ENCODE measurements at places on chromosomes 3 and 15.

- H3K4me1 ChIP-seq: no peaks in the 10 kb centered on the region
- no peaks in the 10 kb centered on the region for H3K36me3 ChIP-seq
- no peak overlapping the region for H3K4me3 ChIP-seq
- H3K27ac ChIP-seq: no peak overlapping the region
Measured at GRCh38 chr3:194745422-194746184, 59.9 kb downstream of the FAM43A start.

GRCh38 chr3:114721864-114722263 is 425.2 kb downstream of the ZBTB20 start:
- no peak for DNase-seq
- H3K36me3 ChIP-seq: no peaks in the 10 kb centered on the region
- H3K4me3 ChIP-seq: no peak overlapping the region
- no peak overlapping the region for H3K27ac ChIP-seq
- H3K4me1 ChIP-seq: no peaks in the 10 kb centered on the region
- H3K27me3 ChIP-seq: no peaks in the 10 kb centered on the region

DNA sequence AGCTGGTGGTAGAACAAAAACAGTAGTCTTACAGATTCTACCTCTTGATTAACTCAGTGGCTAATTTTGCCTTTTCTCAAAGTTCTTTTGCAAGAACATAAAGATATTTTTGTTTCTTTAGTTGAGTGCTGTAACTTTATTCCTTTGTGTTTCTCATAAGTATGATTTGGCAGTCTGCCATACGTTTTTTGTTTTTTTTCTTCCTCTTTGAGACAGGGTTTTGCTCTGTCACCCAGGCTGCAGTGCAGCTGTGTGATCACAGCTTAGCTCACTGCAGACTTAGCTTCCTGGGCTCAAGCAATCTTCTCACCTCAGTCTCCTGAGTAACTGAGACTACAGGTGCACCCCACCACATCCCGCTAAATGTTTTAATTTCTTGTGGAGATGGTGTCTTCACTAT is 22.4 kb downstream of the B3GNT5 start:
- no peaks in the 10 kb centered on the region for H3K4me1 ChIP-seq
- no peak for DNase-seq
- H3K36me3 ChIP-seq: no peaks in the 10 kb centered on the region
- H3K27me3 ChIP-seq: no peaks in the 10 kb centered on the region

- no peaks in the 10 kb centered on the region for H3K4me1 ChIP-seq
- no peak for DNase-seq
- H3K36me3 ChIP-seq: no peaks in the 10 kb centered on the region
Measured at GRCh38 chr3:51198477-51198876, 186.6 kb upstream of the MANF start.

DNA sequence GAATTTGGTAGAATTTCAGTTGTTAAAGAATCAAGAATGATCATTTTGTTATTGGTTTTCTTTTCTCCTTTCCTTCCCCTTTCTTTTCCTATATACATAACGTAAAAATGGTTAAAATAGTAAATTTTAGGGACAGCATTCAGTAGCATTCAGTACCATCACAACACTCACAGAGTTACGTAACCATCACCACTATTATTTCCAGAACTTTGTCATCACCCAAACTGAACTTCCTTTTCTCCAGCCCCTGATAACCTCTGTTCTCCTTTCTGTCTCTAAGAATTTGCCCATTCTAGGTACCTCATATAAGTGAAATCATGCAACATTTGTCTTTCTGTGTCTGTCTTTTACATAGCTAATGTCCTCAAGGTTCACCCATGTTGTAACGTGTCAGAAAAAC is 165.3 kb downstream of the AKAP13 start:
- peaks cover 42% of the 10 kb centered on the region for H3K4me1 ChIP-seq
- no peak for DNase-seq
- no peaks in the 10 kb centered on the region for H3K36me3 ChIP-seq
- H3K27ac ChIP-seq: no peak overlapping the region

GRCh38 chr15:34808016-34808415 is 12.7 kb upstream of the ACTC1 start:
- no peak for DNase-seq
- H3K27ac ChIP-seq: no peak overlapping the region
- peaks cover 11% of the 10 kb centered on the region for H3K4me1 ChIP-seq
- H3K4me3 ChIP-seq: no peak overlapping the region

- H3K27ac ChIP-seq: no peak overlapping the region
- DNase-seq: no peak
- H3K36me3 ChIP-seq: no peaks in the 10 kb centered on the region
- no peaks in the 10 kb centered on the region for H3K4me1 ChIP-seq
- no peaks in the 10 kb centered on the region for H3K27me3 ChIP-seq
- no peak overlapping the region for H3K4me3 ChIP-seq
Measured at GRCh38 chr3:5731100-5731499, 543.6 kb downstream of the EDEM1 start.

DNA sequence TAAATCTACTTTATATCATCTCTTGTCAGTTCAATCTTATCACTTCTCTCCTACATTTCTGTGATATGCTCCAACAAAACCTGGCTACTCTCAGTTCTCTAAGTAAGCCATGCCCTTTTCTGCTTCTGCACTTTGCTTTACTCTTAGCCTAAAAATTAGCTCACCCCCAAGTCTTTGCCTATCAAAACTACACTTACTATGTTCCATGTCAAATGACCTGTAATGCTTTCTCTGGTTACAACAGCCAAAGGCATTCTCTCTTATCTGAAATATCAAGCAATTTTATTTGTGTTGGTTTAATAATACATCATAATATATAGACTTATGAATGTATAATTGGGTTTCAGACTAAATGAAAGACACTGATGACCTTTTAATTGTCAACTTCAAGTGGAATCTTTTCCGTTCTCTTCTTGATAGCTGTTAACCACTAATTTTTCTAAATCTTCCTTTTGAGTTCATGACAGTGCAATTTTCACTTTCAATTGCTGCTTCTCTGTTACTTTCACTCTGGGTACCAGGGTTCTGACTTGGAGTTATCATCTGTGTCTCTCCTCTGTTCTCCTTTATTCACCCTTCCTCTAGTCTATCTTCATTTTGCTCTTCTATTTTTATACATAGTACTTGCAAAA is 619.0 kb upstream of the GOLIM4 start:
- no peak overlapping the region for H3K27ac ChIP-seq
- no peaks in the 10 kb centered on the region for H3K27me3 ChIP-seq
- no peak overlapping the region for H3K4me3 ChIP-seq
- no peaks in the 10 kb centered on the region for H3K4me1 ChIP-seq
- no peaks in the 10 kb centered on the region for H3K36me3 ChIP-seq
- DNase-seq: no peak

GRCh38 chr15:71748293-71748718 is 62.0 kb upstream of the NR2E3 start:
- H3K27ac ChIP-seq: no peak overlapping the region
- no peak for DNase-seq
- no peaks in the 10 kb centered on the region for H3K27me3 ChIP-seq
- H3K4me1 ChIP-seq: peaks cover 16% of the 10 kb centered on the region
- no peak overlapping the region for H3K4me3 ChIP-seq
- no peaks in the 10 kb centered on the region for H3K36me3 ChIP-seq

DNA sequence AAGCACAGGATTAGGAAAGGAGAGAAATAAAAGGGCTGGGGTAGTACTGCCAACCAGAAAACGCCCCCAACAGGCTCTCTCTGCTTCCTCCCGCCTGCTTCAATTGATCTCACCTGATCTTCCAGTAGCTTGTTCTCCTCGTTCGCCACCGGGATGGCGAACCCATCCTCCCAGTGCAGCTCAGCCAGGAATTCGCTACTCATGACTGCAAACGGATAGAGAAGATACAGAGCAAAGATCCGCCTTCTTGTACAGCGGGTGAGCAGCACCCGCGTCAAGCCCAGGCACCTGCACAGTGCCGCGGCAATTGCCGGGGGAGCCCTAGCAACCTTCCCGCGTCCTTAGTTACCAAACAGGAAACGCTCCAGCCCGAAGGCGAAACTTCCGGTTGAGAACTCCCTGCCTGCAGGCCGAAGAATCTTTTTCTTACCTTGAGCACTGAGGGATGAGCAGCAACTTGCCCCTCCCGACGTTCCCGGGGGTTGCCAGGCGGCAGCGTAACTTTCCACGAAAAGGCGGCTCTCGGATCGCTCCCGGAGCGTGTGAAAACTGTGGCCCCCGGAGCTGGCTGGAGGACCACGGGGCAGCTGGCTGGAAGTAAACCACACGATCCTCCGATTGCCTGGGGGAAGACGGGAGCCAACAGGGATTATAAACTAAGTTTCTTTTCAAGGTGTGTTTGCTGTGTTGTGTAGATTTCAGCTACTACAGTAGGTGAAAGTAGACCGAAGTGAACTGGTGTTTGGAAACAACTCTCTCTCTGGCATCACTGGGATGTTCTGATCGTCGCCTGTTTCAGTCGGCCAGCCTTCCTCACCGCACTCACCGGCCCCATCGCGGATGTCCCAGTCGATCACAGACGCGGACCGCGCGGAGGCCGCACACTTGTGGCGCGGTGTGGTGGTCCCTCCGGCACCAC is at the start of gene CCDC39:
Gene CCDC39 (minus strand): TSS at position 312 of the 919 bp plus-strand sequence. CDS start 109 bp downstream, at position 203.
- peaks cover 16% of the 10 kb centered on the region for H3K4me1 ChIP-seq
- peak; percentile 65 for DNase-seq
- H3K27ac ChIP-seq: no peak within 1 kb of the TSS
- peaks cover 4% of the 10 kb centered on the region for H3K27me3 ChIP-seq
- no peaks in the 10 kb centered on the region for H3K36me3 ChIP-seq

GRCh38 chr3:127792541-127793292 is 29.6 kb downstream of the MGLL start:
- H3K4me3 ChIP-seq: no peak overlapping the region
- no peaks in the 10 kb centered on the region for H3K36me3 ChIP-seq
- H3K27me3 ChIP-seq: no peaks in the 10 kb centered on the region
- DNase-seq: peak; percentile 78
- H3K4me1 ChIP-seq: peaks cover 76% of the 10 kb centered on the region

DNA sequence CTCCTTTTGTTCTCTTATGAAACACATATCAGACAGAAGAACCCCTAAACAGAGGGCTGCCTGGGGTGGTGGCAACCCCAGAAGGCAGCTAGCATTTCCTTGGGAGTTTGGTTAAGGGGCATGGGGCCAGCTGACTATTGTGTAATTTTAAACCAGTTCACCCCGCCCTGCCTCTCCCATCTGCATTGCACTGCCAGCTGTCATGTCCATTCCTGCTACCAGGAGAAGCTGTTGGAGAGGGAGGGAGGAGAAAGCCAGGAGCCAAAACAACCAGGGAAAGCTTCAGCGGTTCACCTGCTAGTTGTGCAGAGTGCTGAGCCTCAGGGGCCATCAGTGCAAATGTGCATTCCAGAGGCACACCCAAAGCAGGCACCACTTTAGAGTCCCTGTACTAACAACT is 47.6 kb upstream of the ATP1B3 start:
- H3K27ac ChIP-seq: no peak overlapping the region
- no peaks in the 10 kb centered on the region for H3K27me3 ChIP-seq
- H3K4me1 ChIP-seq: no peaks in the 10 kb centered on the region
- no peaks in the 10 kb centered on the region for H3K36me3 ChIP-seq
- no peak for DNase-seq
